ENCODE measurements at places on chromosomes 2 and 18.
A peak's percentile ranks its signal among the peaks of the same experiment; 100 is the strongest.

DNA sequence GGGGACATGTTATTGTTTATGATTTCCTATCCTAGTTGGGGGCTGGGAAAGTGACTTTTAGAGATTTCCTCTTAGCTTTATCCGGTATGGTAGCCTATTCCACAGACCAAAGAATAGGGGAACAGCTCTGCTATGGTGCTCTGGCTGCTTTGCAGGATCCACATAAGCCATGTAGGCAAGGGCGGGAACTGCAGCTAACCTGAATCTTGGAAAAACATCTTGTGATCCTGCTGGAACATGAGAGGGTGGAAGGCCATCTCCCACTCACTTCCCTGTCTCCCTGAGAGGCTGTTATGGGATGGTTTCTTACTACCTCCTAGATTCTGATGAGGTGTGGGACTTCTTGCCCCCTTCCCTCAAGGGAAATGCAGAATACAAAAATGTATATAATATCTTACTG, 2.0 kb upstream of the DARS1 start:
- no peak for DNase-seq

DNA sequence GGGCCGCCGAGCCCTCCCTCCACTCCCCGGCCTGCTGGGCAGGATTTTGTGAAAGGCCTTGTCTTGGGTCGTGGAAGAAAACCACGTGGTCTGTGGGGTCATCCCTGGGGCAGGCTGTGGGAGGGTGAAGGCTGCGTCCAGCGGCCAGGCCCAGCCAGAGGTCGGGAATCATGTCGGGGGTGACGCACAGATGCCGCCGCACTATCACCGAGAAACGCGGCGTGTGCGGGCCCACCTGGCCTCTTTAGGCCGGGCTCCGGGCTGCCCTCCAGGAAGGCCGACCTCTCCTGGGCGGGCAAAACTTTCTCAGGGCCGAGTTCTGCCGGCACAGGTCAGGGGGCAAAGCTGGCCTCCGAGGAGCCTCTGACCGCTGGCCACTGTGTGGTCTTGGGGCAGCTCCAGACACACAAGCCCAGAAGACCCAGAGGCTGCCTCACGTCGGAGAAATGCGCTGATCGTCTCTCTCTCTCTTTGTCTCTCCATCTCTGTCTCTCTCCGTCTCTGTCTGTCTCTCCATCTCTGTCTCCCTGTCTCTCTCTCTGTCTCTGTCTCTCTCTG, 28.4 kb downstream of the NFATC1 start:
- DNase-seq = no peak

- DNase-seq = no peak
Observed at GRCh38 chr18:42137693-42138375, 182.8 kb downstream of the PIK3C3 start.

- DNase-seq = no peak
Observed at GRCh38 chr18:5710235-5710634, 166.4 kb upstream of the EPB41L3 start.

DNA sequence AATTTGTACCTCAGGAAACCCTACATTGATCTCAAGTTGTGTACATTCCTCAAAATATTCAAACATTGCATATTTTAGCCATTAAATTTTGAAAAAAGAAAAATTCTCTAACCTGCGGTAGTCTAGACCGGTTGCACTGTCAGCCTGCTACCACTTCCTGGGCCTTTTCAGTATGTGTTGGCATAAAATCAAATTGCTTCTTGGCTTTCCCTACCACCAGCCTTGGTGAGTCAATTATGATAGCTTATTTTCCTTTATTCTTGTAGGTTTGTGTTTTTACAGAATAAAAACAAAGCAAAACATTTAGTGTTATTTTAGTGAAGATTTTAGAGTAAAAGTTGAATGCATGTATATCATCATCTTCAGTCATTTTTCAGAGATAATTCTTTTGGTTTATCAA, 61.2 kb downstream of the FAM171B start:
- DNase-seq = peak; percentile 70

DNA sequence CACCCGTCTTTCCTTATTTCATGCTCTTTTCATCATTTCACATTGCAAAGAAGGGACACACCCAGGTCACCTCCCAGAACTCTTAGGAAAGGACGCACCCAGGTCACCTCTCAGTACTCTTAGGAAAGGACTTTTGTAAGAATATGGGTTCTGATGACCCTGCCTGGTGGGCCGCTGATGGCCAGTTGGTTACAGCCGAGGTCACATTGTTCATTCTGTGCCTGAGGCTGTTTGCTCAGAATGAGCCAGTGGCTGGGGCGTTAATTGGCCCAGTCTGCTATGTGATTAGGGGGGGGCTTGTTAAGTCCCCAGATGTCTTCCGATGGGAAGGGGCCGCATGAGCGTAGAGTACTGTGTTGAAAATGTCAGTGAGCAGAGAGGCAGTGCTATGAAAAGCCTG, 9.4 kb downstream of the MLPH start:
- no peak for DNase-seq

DNA sequence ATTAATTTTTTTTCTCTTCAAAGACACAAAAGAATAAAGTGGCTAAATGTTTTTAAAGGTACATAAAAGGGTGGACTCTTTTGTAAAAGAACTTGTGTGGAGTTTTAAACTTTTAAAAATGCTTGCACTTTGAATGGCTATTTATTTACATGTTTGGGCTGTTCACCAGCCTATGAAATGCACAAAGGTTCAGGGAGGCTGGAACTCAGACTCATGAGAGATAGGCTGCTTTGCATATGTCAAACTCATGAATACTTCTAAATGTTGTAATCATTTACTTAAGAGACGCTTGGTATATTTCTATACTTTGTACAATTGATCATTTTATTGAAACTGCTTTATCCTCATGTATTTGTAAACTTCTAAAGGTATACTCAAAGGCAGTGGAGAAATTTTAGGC, 79.9 kb downstream of the ZEB2 start:
- no peak for DNase-seq

DNA sequence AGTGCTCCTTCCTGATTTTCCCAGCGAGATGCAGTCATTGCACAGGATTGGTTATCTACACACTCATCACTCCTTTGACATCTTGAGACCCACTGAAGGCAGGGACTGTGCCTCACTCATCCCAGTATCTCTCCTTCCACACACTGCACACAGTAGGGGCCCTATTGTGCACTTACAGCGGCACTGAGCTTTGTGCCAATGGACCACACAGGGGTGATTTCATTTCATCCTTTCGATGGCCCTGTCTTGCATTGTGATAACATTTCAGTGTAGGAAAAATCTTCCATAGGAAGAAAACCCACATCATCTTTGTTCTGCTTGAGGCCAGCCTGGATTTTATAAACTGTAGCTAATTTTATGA, 11.0 kb upstream of the LRRFIP1 start:
- no peak for DNase-seq

DNA sequence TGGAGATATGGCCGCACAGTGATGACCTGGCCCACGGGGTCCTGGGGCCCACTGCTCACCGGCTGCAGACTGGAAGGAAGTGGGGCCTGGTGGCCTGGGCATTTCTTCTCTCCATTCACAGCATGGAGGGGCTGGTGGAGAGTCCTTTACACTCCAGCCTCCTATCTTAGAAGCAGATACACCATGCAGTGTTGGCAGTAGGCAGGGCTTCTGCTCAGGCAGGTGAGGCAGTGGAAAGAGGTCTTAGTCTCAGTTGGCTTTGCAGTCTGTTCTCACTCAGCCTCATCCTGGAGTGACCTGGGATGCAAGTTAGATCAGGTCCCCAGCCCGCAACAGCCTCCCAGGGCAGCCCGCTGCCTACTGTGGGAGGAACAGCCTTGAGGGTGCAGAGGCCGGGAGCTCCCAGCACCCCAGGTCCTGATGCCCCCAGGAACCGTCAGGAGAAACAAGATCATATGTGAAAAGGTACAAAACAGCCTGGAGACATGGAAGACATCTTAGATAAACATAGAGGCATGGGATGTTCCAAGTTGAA, 45.8 kb upstream of the OTOS start:
- no peak for DNase-seq

DNA sequence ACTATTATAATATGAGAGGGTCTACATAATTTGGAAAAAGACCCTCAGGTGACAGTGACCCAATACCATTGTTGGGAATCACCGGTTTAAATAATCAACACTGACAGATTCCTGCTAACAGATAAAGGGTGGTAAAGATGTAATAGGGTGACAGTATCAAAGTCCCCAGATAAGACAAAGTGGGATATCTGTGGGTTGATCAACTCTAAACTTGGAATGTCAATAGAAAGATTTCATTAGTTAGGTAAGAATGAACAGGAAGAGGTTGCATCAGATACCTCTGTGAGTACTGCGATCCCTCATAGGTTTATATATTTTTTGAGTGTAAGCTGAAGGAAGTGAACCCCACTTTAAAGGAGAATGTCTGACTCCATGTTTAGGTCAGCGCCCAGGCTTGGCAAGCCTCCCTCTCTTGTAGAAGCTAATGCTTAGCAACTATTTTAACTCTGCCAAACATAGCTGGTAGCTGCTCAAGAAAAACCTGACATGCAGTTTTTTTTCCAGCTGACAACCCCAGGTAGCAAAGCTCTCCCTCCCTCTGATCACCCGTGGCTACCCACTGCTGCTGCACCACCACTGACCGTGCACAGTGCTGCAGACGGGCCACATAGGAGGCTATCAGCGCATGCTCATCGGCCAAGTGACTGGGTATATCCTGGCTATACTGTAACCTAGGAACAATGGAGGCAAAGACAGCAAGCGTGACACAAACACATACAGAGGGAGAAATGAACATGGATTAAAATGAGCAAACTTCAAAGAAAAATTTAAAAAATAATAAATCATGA, 113.3 kb upstream of the DNMT3A start:
- no peak for DNase-seq

DNA sequence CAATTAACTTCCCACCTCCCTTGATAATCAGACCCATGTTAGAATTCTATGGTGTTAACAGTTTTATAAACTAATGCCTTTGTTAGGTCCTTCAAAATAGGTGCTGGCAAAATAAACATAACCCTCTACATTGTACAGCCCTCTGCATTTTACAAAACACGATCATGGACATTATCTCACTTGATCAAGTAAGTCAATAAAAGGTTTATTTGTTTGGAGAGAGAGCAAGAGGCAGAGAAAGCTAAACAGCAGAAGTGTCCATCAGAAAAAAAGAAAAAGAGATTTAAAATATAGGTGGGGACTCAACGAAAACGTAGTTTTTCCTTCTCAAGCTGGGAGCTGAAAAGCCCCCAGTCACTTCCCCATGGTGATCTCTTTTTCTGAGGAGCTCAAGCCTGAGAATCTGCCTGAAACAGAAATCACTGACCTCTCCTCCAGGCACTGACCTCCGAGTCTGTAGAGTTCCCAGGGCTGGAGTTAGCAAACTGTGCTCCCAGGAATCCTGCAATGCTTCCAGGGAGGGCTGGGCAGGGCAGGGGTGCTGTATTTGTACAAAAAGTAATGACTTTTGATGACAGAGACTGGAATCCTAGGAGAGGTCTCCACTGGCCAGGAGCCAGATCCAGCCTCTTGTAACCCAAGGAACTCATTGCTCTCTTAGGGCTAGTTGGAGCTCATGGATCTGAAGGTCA, 137.8 kb upstream of the KLHL29 start:
- no peak for DNase-seq

DNA sequence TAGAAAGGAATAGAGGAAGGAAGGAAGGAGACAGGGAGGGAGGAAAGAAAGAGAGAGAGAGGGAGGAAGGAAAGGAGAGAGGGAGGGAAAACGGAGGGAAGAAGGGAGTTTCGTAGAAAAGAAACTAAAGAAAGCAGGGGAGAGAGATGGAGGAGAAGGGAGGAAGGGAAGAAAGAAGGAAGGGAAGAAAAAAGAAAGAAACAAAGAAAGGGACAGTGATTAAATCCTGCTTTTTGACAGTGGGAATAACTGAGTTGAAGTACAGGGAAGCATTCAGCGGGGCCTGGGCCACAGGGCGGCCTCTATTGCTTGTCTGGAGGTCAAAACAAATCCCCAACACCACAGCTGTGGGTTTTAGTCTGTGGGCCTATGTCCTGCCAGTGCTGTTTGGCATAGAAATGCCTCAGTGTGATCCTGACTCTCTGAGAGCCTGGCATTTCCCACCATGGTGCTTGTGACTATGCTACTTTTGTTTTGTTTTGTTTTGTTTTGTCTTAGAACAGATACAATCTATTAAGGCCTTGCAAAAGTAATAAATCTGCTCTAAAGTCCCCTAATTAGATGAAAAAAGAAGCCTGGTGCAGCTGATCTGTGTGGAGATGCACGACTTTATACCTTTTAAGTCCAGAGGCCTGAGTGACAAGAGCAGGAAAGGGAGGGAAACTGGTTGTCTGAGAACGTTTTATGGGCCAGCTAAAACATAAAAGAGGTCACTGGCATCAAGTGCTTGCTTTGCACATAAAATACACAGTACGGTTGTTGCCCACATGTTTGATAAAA, 40.0 kb downstream of the IL1RL2 start:
- DNase-seq = no peak

- no peak for DNase-seq
Observed at GRCh38 chr18:44453505-44453904, 227.2 kb upstream of the SETBP1 start.

GRCh38 chr2:10635430-10635829, 54.3 kb downstream of the NOL10 start:
- no peak for DNase-seq

GRCh38 chr18:5395860-5396448, 100.4 kb upstream of the ZBTB14 start:
- no peak for DNase-seq

DNA sequence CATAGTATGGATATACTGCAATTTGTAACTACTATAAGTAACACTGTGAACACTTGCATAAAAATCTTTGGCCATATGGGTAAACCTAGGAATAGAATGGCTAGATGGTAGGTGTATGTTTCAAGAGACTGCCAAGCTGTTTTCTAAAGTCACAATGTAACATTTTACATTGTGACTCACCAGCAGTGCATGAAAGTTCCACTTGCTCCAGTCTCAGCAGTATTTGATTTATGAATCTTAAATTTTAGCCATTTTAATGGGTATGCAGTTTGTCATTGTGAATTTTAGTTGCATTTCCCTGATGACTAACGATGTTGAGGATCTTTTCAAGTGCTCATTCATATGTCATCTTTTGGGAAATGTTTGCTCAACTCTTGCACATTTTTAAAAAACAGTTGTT, 86.1 kb downstream of the FARSB start:
- DNase-seq = no peak

DNA sequence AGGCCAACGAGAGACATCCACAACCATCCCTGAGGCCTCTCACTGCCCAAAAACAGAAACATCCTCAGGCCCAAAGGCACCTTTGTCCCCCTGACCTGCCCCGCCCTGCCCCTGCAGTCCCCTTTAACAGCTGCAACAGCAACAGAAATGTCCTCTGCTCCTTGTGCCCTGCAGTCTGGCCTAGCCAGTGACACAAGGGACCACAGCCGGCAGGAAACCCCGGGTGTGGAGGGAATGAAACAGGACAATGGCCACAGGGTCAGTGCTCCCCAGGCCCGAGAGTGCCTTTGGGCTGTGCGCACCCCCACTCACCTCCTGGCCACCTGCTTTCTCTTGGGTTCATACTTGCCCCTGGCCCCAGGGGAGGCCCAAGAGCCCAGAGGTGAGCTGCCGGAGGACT, 35.6 kb downstream of the SNED1 start:
- no peak for DNase-seq

GRCh38 chr18:6069539-6069938, 174.2 kb upstream of the TMEM200C start:
- no peak for DNase-seq

Measured in brain pericyte (primary cell).